ENCODE measurements at places on chromosomes 13 and 19. TPM values are rescaled to one million over a fixed set of nuclear protein-coding genes. Genes with fewer than 3 reads are reported as not detected.

The OPA3 gene
- 25.3 TPM for total RNA-seq

The ZNF558 gene
- total RNA-seq: 10.8 TPM

The CYP2F1 gene
- total RNA-seq: not detected

The MATK gene
- 0.14 TPM for total RNA-seq

The PTBP1 gene
- 55.6 TPM for total RNA-seq

The PSG1 gene
- not detected for total RNA-seq

The APOC1 gene
- 0.85 TPM for total RNA-seq

The ZNF99 gene
- 0.11 TPM for total RNA-seq

GRCh38 chr13:37997641-37998040, 128.1 kb upstream of the TRPC4 start:
- no peak for DNase-seq

DNA sequence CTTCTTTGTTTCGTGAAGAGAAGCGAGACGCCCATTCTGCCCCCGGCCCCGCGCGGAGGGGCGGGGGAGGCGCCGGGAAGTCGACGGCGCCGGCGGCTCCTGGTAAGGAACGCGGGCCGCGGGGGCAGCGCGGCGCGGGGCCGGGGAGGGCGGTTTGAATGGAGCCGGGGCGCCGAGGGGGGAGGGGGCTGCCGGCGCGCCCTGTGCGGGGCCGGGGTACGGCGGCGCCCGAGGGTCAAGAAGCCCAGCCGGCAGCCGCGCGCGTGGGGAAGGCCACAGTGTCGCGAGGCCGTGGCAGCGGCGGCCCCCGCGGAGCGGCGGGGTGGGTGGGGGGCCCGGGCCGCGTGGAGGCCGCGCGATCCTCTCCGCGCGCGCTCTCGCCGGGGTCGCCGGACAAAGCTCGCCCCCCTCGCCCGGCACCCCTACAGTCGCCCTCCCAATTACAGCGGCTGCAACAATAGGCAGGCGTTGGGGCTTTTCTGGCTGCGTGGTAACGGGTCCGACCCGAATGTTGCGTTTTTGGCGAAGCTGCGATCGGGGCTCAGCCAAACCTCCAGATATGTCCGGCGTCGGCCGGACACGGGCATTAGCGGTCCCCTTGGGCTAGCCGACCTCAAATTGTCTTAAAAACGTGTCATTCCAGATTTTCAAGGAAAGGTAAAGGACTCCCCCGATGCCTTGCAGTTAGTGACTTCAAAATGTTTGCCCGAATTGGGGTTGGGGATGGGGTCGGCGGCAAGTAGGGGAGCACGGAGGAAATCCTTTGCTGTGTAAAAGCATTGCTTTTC, 437 bp downstream of the SMARCA4 start:
- peak; percentile 73 for DNase-seq

- DNase-seq: no peak
Observed at GRCh38 chr13:93140912-93141311, 85.7 kb upstream of the GPC6 start.

DNA sequence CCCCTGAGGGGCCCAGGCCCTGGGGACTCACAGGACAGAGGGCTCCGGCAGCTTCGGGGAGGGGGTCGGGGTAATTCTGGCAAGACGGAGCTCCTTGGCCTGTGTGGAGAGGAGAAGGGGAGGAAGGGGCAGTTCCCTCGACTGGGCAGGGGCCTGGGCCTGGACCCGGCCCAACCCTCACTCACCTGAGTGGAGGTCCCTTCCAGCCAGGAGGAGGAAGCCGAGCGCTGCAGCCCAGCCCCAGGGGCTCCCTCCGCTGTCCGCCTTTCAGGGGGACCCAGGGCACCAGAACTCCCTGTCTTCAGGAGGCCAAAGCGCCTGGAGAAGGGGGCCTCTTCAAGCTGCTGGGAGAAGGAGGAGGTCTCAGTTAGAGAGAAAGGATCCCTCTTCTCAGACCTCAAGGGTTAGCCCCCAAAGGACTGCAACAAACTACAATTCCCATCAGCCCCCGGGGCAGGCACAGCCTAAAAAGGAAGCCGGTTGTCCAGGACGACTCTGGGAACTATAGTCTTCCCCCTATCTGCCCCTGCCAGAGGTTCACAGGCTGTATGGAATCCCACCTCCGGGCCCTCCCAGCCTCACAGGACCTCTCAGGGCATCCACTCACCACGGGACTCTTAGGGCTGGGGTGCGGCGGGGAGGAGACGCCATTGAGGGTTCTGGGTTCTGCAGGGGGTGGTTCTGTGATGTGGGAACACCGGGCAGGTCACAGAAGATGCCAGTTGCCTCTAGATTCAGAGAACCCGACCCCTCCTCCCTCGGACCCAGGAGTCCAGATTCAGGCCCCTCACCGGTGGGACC, 19.8 kb downstream of the EPS8L1 start:
- DNase-seq: no peak

GRCh38 chr13:105329359-105329758, 1206.1 kb downstream of the EFNB2 start:
- no peak for DNase-seq

GRCh38 chr13:45775401-45775963, 73.4 kb downstream of the CBY2 start:
- no peak for DNase-seq

DNA sequence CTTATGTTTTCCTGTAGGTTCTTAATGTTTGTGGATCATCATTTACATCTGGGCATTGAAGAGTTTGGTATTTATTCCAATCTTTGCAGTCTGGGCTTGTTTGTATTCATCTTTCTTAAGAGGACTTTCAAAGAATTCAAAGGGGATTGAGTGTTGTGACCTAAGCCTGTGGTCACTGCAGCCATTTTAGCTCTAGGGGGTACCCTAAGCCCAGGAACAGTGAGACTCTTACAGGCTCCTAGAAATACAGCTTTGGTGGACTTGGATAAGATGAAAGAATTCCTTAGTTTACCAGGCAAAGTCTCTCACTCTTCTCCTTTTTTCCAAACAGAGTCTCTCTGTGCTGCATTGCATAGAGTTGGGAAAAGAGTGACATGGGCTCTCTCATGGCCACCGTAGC, 2539.0 kb upstream of the PCDH20 start:
- DNase-seq: no peak

DNA sequence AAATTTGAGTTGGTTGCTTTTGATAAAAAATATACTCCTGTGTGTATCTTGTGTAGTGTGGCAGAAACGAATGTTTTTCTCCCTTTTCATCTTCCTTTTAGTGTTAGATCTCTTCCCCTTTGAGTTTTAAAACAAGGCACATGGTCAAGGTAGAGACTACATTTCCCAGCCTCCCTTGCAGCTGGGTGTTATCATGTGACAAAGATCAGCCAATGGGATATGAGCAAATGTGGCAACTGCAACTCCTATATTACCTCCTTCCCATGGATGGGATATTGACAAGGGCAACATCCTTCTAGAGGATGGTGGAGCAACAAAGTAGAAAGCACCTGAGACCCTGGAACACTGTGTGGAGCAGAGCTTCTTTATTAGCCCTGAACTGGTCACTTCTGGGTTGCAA, 42.4 kb downstream of the ADGRE3 start:
- DNase-seq: no peak

DNA sequence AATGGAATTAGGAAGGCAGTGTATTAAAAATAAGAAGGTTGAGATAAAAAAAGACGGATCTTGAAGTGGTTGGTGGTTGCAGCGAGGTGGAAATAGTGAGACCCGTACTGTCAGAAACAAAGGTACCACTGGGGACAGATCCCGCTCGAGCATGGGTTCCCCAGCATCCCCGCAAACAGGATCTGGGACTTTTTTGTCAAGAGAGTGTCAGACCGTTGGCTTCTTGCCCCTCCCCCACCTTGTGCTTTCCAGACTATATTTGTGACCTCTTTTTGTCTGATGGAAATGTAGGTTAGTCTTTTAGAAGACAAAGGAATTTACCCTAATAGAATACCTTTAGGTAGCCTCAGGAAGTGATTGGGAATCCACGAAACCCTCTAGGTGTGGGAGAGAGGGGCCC, 4.2 kb downstream of the GATAD2A start:
- DNase-seq: no peak
